ENCODE measurements at places on chromosomes 16 and 17.

DNA sequence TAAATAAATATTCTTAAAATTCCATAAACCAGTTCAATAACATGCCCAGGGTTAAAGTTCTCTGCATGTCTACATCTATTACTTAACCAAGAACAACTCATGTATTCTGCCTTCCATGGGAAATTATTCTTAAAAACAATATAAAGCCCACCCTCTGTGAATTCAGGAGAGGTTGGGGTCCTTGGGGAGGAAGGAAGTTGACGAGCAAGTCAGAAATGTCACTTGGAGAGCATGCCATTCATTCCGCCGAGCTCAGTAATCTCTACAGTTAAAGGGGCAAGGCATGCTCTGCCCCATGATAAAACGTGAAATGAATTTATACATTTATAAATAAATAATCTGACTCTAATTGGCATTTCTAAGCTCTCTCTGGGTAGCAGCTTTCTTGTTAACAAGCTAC lies 405.1 kb downstream of the TOX3 start:
- DNase-seq, result no peak

DNA sequence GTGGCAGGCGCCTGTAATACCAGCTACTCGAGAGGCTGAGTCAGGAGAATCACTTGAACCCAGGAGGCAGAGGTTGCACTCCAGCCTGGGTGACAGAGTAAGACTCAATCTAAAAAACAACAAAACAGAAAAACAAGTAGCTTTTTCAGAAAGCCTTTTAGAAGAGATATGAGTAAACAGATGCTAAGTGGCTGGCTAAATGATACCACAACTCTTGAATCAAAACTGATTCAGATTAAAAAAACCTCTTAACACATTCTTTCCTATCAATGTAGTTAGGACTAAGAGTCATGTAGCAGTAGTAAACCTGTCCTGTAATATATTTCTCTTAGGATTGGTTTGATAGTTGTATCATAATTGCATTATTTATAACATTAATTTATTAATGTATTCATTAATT lies 23.0 kb downstream of the PPM1D start:
- DNase-seq, result no peak

DNA sequence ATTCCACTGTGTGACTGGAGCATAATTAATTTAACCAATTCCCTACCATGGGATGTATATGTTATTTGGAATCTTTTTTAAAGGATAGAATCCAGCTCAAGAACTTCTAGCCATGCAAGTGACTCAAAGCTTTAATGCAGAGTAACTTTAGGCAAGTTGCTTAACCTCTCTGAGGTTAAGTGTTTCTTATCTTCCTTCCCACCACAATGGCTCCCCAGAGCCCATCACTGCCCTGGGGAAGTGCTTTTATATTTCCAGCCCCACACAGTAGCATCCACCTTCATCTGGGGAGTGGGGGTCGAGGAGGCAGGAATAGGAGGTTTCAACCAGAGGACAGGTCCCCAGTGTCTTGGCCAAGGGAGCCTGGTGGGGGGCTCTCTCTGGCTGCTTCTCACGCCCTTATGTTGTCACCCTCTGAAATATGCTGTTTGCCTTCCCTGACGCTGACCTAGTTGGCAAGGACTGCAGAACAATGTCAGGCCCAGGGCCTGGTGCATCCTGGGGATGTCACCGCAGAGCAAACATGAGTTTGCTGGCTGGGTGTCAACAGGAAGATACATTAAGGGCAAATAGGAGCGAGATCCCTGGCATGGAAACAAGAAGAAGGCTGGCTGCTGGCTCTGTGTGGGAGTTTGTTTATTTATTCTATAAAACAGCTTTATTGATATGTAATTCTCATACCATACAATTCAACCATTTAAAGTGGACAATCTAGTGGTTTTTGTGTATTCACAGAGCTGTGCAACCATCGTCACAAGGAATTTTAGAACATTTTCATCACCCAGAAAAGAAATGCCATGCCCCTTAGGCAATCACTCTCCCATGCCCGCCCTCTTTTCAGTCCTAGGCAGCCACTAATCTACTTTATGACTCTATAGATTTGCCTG lies 46.6 kb upstream of the WSB1 start:
- DNase-seq, result no peak

GRCh38 chr17:40499551-40500189 lies 1.8 kb downstream of the TNS4 start:
- DNase-seq, result no peak

DNA sequence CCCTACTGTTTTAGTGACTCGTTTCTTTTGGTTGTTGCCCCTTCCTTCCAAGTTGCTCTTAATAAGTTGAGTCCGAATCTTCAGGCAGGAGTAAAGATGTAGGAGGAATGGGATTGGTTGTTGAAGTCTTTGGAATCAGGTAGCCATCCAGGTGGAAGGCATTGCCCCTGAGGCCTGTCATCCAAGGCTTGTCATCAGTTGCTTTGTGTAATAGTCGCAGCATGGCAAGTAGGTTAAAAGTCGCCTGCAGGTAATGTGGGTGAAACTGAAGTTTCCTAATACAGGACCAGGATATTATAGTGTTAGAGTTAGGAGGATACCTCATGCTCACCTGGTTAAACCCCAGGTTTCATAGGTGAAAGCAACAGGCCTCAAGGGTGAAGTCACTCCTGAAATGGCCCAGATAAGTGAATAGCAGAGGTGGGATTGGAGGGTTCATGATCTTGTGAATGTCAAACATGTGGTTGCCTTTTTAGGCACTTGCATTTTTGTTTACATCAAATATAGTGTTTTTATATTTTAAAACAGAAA lies 934 bp downstream of the PCTP start:
- no peak for DNase-seq
